Cortex of kidney (tissue), 1 donor: ENCODE measurements at places on chromosomes 7 and 10.

- no peak for DNase-seq
These were observed 22.3 kb downstream of the CALML5 start for GRCh38 chr10:5476918-5477525.

DNA sequence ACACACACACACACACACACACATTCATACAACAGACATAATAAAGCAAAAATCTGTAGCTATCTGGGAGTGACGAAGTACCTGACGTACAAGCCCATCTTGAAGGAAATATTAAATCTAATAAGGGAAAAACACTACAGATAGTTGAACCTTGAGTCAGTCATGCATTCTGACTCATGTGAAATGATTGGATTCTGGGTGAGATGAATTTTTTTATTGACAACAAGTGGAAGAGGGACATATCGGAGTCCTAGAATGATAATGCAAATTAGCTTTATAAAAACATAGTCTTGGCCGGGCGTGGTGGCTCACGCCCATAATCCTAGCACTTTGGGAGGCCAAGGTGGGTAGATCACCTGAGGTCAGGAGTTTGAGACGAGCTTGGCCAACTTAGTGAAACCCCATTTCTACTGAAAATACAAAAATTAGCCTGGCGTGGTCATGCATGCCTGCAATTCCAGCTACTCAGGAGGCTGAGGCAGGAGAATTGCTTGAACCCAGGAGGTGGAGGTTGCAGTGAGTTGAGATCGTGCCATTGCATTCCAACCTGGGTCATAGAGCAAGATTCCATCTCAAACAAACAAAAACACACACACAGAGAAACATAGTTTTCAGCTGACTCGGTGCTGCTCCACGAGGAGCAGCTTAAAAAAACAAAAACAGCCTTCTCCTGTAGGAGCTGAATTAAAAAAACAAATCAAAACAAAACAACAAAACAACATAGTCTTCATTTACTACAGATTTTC lies 154.4 kb upstream of the MKLN1 start:
- no peak for DNase-seq

- no peak for DNase-seq
These were observed at the start of gene NUDT13 for GRCh38 chr10:73110345-73110849. Gene NUDT13 (plus strand): TSS chr10:73110455. CDS start chr10:73114366, 3,911 bp downstream.

- DNase-seq, result no peak
These were observed 217.7 kb upstream of the KCND2 start for GRCh38 chr7:120055300-120055699.

DNA sequence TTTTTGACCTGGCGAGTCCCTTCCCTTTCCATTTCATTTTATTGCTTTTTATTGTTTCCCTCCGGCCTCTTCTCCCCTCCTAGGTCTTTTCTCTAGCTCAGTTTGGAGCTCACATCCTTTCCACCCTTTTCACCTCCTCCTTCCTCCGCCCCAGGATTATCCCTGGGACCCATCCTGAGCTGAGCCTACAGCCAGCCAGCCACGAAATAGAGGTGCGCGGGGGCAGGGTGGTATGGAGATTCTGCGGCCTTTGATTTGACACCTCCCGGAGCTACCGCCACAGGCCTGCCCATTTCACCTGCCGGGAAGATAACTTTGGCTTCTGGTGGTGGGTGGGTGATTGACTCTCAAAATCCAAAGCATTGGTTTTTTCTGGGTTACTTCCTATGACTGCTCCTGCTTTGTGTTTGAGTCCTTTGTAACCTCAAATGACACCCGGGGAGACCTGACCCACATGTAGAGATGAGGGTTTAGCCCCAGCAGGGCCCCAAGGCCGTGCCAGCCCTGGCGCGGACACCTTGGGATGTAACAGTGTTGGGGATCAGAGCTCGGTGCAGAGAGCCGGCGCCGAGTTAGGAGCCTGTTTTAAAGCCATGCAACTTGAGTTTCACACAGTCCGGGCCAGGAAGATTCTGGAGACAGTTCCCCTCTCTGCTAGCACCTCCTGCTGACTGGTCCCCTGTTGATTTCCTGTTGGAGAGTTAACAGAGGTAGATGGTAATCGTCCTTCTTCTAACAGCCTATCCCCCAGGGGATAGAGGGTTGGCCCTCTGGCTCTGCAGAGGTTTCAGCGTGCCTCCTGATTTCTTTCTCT lies 1.5 kb downstream of the DUSP5 start:
- DNase-seq, result no peak
